ENCODE measurements at places on chromosomes 2 and 18. TPM values are rescaled to one million over a fixed set of nuclear protein-coding genes. Genes with fewer than 3 reads are reported as not detected.

GRCh38 chr18:811182-811891 lies 705 bp downstream of the YES1 start:
- H3K27ac ChIP-seq = peak overlapping the region; percentile 87
- H3K4me1 ChIP-seq = no peaks in the 10 kb centered on the region
- peak overlapping the region; percentile 85 for H3K4me3 ChIP-seq
- peak; percentile 24 for DNase-seq
- H3K36me3 ChIP-seq = no peaks in the 10 kb centered on the region
- H3K27me3 ChIP-seq = no peaks in the 10 kb centered on the region

DNA sequence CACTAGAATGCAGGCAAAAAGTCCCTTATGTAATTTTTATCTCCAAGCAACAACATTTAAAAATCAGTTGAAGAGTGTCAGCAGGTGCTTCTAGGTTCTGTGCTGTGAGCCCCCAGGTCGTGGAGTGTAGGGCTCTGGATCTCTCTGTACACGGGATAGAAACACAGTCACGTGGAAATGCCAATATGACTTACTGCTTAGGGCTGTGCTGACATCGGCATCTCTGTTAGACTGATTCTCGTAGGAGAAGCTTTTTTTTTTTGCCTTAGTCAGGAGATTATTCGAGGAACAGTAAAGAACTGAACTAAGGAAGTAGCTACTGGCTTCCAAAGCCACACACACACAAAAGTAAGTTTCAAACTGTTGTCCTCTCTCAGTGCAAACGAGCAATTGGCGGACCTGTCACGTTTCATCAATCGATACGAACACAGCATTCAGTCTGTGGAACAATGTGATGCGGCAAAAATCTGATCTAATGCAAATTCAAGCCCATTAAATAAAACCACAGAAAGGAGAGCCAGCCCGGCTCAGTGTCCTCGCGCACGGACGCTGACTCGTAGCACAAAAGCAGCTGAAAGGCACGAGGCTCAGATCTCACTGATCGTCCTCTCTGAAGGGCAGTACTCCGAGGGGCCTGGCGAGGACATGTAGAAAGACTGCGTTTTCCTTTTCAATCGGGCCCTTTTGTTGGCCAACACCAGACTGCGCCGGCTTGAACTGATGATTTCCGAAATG lies 41.5 kb downstream of the PRELID3A start:
- H3K27me3 ChIP-seq = no peaks in the 10 kb centered on the region
- H3K4me1 ChIP-seq = no peaks in the 10 kb centered on the region
- no peak overlapping the region for H3K4me3 ChIP-seq
- H3K27ac ChIP-seq = no peak overlapping the region
- no peak for DNase-seq

- no peaks in the 10 kb centered on the region for H3K27me3 ChIP-seq
- no peak for DNase-seq
- H3K27ac ChIP-seq = no peak overlapping the region
- no peaks in the 10 kb centered on the region for H3K4me1 ChIP-seq
- peaks cover 3% of the 10 kb centered on the region for H3K36me3 ChIP-seq
Measured at GRCh38 chr2:75170889-75171288, 28.4 kb downstream of the TACR1 start.

- H3K27ac ChIP-seq = no peak overlapping the region
- H3K36me3 ChIP-seq = no peaks in the 10 kb centered on the region
- DNase-seq = no peak
- no peaks in the 10 kb centered on the region for H3K4me1 ChIP-seq
- H3K4me3 ChIP-seq = no peak overlapping the region
Measured at GRCh38 chr2:85734015-85734414, 19.8 kb upstream of the ATOH8 start.

GRCh38 chr18:56770873-56771272 lies 119.7 kb downstream of the WDR7 start:
- no peak overlapping the region for H3K27ac ChIP-seq
- no peaks in the 10 kb centered on the region for H3K36me3 ChIP-seq
- H3K4me1 ChIP-seq = no peaks in the 10 kb centered on the region

DNA sequence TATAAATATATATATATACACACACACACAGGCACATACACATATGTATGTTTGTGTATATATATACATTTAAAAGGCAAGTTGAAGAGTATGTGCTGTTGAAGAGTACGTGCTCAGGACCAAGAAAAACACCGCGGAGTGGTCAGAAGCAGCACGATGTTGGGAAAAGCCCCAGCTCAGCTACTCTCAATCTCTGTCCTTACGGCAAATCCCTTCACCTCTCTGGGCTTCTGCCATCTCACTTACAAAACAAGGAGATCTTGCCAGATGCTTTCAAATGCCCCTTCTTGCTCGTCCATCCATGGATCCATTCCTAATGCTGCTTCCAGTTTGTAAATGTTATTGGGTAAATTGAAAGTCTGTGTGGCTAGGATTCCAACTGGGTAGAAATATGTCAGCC lies 333.9 kb downstream of the BCL11A start:
- H3K27ac ChIP-seq = no peak overlapping the region
- no peaks in the 10 kb centered on the region for H3K27me3 ChIP-seq
- H3K4me3 ChIP-seq = no peak overlapping the region

- no peaks in the 10 kb centered on the region for H3K27me3 ChIP-seq
- DNase-seq = no peak
- no peak overlapping the region for H3K27ac ChIP-seq
- H3K4me1 ChIP-seq = no peaks in the 10 kb centered on the region
Measured at GRCh38 chr18:49368161-49368875, 92.1 kb downstream of the DYM start.

- DNase-seq = peak; percentile 9
- no peaks in the 10 kb centered on the region for H3K27me3 ChIP-seq
- no peaks in the 10 kb centered on the region for H3K4me1 ChIP-seq
- no peaks in the 10 kb centered on the region for H3K36me3 ChIP-seq
- H3K4me3 ChIP-seq = peak overlapping the region; percentile 54
Measured at GRCh38 chr18:80246445-80247392, 595 bp downstream of the PARD6G start.

GRCh38 chr2:239660390-239661230 lies 259.8 kb upstream of the HDAC4 start:
- no peak for DNase-seq
- H3K4me3 ChIP-seq = no peak overlapping the region
- H3K36me3 ChIP-seq = no peaks in the 10 kb centered on the region
- H3K27me3 ChIP-seq = no peaks in the 10 kb centered on the region
- H3K27ac ChIP-seq = no peak overlapping the region

GRCh38 chr2:135773917-135774316 lies 32.3 kb downstream of the UBXN4 start:
- H3K4me3 ChIP-seq = no peak overlapping the region
- H3K27ac ChIP-seq = no peak overlapping the region
- H3K27me3 ChIP-seq = no peaks in the 10 kb centered on the region
- no peak for DNase-seq

- H3K27ac ChIP-seq = no peak overlapping the region
- H3K4me1 ChIP-seq = no peaks in the 10 kb centered on the region
- H3K36me3 ChIP-seq = no peaks in the 10 kb centered on the region
Measured at GRCh38 chr2:196131384-196131937, 39.9 kb downstream of the STK17B start.

The SP9 gene
- polyA plus RNA-seq = not detected

The CRYGC gene
- polyA plus RNA-seq = not detected

The GKN1 gene
- 0.12 TPM for polyA plus RNA-seq

The UGT1A5 gene
- not detected for polyA plus RNA-seq

The TOGARAM2 gene
- 0.92 TPM for polyA plus RNA-seq

The DSC2 gene
- 21.1 TPM for polyA plus RNA-seq

The TUBB8B gene
- polyA plus RNA-seq = 0.51 TPM

The CXCR4 gene
- polyA plus RNA-seq = 4.5 TPM

The COL3A1 gene
- polyA plus RNA-seq = 2.0 TPM

The TNFRSF11A gene
- 15.0 TPM for polyA plus RNA-seq
